ENCODE measurements at places on chromosomes 6 and 20.

DNA sequence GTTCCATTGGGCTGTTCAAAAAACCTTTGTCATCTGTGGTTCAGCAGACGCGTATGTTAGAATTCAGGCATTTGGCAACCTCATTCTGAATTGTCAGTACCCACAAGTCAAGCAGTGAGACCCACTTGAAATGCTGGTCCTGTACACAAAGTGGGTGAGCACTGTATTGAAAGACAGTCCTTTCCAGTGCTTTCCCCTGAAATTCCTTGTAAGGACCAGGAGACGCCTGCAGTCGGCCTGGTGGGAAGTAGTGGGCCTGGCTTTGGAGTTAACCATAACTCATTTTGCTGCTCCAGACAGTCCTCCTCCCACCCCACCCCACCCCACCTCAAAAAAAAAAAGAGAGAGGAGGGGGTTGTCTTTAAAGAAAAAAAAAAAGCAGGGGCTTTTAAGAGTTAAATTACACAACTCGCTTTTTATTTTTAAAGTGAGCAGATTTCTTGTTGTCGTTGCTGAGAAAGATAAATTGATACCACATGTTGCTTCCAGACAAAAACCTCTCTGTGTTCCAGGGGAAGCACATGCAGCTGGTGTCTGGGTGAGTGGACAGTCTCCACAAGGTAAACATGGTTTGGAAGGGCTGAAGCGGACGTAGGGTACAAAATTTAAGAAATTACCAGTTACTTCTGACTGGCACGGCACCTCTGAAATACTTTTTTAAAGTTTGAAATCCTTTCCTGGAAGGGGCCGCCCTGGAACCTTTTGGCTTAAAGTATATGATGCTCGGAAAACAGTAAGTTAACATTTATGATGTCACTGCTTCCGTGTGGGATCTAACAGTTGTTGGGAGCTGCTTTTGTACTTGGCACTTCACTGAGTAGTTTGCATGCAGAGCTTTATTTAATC, 95.3 kb downstream of the FOXO3 start:
- DNase-seq, result no peak

DNA sequence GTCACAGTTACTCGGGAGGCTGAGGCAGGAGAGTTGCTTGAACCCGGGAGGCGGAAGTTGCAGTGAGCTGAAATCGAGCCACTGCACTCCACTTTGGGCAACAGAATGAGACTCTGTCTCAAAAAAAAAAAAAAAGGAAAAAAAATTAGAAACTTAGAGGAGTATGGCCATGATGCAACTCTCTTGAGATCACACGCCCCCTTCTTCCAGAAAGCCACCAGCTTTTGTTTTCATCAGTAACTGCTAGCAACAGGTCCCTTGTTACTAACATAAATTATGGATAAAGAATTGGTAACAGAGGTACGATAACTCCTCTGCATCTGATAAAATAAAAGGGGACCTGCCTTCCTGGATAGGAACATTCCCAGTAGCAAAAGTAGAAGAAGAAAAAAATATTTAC, 308.2 kb downstream of the CD83 start:
- no peak for DNase-seq

DNA sequence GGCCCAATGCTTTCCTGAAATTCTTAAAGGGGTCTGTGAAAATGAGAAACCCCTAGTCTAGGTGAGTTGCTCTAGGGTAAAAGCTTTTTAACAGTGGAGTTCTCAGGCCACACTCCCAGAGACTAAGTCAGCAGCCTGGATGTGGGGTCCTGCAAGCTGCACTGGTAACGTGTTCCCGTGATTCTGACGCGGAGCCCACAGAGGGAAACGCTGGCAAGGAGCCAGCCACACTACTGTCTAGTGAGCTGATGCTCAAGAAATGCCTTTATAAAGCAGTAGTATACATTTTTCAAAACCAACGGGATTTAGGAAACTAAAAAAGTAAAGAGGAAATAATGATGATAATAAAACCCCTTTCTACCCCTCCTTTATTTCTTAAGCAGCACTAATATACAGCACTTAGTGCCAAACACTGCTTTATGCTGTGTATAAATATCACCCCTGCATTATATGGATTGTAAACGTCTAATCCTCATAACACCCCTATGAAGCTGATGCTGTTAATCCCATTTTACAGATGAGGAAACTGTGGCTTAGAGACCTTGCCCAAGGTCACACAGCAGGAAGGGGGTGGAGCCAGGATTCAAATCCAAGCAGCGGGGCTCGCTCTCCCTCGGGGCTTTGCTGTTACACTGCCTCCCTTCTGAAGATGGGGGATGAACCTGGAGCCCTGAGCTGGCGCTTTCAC, 25.0 kb downstream of the KCNK15 start:
- no peak for DNase-seq

DNA sequence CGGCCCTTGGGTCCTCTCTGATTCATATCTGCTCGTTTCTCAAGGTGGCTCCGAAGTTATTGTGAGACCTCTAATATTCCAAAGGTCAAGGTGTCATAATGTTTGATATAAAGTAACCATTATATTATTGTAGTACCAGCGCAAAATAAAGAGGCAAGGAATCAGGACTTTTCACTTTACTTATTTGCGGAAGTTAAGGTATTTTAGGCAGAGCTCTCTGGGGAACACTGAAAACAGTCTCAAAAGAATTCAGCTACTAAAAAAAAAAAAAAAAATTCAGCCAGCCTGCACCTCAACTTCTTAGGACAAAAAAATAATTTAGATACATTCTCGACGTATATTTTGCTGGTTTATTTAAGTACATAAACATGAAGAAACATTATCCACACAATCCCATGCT, 2.4 kb downstream of the OSER1 start:
- no peak for DNase-seq

GRCh38 chr20:22243067-22243466, 341.3 kb downstream of the FOXA2 start:
- DNase-seq, result no peak

DNA sequence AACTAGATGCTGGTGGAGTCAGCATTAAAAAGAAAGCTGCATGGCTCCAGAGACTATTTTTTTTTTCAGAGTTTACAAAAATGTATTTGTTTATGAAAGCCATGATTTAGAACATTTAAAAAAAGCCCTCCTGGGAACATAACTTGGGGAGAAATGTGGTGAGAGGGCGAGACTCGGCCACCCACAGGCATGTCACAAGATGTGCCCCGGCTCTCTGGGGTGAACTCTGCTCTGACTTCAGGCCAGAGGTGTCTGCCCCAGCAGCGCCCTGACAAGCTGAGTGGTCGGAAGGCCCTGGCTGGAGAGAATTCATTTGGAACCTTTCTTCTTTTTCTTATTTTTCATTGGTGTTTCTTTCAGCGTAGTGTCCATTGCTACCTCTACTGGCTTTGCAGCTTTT, 21.7 kb upstream of the RFPL4B start:
- DNase-seq, result no peak

DNA sequence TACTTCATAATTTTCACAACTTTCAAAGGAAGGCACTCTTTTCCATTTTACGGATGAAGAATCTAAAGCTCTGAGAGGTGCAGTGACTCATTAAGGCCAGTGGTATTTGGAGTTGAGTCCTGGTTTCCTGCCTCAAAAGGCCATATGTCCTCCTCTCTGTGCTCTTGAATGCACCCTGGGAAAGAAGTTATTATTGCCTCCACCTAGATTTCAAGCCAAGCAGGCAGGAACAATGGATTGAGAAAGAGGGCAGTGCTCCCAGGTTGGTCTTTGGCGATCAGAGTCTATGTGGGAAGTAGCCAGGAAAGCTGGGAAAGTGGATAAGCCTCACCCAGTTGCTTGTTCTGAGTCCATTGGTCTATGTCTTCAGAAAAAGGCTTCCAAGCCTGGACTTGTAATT, 165.0 kb downstream of the MAFB start:
- DNase-seq, result no peak

DNA sequence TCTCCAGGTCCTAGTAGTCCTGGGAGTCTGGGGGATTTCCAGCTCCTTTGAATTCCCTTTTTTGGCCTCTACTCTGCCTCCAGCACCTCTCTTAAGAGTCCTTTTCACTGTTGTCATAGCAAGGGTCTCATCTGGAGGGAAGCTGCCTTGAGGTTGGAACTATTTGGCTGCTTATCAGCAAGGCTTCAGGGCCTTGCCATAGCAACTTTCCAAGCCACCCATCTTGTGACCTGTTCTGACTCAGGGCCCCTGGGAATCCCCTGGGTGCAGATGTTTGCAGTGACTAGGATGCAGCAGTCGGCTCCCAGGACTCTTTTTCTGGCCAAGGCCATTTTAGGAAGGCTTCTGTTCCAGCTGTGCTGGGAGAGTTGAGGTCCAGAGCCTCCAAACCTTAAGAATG, 12.4 kb downstream of the PKIG start:
- no peak for DNase-seq

DNA sequence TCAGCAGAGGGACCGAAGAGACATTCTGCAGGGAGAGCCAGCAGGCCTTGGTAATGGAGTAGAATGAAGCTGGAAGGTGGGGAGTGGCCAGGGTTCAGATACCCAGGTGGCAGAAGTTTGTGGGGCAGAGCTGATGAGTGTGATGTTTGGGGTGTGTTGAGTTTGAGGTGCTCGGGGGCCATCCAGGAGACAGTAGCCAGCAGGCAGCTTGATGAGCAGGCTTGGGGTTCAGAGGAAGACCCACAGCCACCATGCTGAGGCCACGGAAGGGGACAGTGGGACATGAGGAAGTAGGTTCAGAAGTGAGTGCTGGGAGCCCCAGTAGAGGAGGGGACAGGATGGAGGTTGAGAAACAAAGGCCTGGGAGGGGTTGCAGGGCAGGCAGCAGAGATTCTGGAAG, 11.1 kb upstream of the FOXS1 start:
- DNase-seq, result no peak
